Testis (tissue), 5 donors: ENCODE measurements at places on chromosomes 4 and X.

DNA sequence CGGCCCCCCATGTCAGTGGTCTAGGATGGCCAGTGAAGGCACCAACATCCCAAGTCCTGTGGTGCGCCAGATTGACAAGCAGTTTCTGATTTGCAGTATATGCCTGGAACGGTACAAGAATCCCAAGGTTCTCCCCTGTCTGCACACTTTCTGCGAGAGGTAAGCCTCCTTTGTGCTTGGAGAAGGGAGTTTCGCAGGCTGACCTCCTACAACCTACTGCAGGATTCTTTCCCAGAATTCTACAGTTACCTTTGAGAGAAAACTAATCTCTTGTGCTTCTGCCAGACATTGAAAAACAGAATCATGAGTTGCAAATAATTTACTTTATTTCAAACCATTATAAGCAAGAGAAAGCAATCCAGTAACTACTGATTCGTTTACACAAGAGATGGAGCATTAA is 66.1 kb downstream of the TRIM2 start:
- no peak for DNase-seq

DNA sequence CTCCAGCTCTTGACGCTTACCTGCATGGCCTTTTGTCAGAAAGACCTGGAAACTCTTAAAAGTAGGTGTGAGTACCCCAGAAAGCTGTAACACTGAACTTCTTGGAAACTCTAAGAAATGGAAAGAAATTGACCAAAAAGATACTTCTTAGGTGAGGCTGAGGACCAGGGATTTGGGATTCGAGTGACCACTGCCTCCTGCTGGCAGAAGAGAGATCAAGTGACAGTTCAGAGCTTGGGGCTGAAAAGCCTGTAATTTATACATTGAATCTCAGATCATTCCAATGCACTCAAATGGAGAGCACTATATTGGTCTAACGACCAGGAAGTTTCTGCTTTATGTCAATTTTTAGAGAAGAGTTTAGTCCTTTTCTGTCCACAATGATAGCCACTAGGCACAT is 204.6 kb downstream of the PDGFRA start:
- no peak for DNase-seq

DNA sequence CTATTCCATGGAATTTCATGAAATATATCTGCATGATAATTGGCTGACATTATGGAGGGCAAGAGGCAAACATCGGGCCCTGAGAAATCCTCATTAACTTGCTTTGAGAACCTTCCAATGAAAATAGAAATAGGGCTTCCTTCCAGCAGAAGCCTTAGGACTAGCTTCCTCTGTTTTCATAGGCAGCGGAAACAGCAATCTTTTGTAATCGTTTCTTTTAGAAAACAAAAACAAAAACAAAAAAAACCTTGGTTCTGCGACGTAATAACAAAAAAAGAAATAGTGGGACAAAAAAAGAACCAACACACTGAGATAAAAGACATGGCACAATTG is 62.9 kb downstream of the GEMIN8 start:
- DNase-seq = no peak

DNA sequence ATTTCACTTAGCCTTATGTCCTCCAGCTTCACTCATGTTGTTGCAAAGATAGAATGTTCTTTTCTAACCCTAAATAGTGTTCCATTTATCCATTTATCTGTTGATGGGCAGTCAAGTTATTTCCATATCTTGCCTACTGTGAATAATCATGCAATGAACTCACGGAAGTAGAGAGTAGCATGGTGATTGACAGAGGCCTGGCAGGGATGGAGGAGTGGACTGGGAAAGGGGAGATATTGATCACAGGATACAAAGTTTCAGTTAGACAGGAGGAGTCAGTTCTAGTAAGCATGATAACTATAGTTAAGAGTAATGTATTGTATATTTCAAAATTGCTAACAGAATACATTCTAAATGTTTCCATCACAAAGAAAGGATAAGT is 10.3 kb upstream of the CLNK start:
- peak; percentile 25 for DNase-seq

DNA sequence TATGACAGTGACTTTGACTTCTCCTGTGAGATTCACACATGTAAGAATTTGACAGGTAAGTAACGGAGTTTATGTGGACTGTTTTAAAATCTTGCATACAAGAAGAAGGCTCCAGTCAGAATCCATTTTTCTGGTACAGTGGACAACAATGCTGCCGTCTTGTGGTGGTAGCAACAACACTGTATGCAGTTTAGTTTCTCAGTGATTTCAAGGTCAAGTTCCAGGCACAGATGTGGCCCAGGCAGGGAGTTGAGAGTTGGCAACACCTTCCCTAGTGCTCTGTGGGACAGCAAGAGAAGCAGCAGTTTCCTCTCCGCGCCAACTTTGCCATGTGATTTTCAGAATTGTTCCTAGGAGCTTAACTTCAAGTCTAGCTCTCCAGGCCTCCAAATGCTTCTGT is 56.0 kb upstream of the STPG2 start:
- DNase-seq = peak; percentile 22

DNA sequence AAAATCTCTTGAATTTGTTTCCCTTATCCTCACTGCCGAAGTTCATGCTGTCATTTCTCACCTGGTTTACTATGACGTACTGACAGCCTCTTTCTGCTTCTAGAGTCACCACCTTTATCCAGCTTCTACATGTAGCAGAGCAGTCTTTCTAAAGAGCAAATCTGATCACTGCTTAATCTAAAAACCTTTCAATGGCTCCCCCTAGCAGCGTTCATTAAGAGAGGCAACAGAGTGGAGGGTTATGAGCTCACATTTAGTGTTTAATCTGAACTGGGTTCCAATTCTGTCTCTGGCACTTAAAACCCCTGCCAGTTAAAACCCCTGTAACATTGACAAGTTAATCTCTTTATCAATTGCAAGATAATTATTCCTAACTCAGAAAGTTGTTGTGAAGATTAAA is 4.4 kb downstream of the RBPJ start:
- DNase-seq = no peak

DNA sequence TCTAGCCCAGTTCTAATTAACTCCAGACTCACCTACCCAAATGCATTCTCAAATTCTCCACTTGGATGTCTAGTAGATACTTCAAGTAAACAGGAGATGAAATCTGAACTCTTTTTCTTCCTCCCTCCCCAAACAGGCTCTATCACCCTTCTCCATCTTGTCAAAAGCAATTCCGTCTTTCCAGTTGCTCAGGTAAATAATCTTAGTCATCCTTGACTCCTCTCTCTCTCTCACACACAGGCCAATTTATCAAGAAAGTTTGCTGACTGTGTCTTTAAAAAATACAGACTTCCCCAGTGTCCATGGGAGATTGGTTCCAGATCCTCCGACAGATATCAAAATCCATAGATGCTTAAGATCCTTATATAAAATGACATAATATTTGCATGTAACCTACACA is 12.9 kb downstream of the TXK start:
- no peak for DNase-seq

- DNase-seq = no peak
These were observed 63.1 kb downstream of the SLC10A7 start for GRCh38 chr4:146458594-146458993.

DNA sequence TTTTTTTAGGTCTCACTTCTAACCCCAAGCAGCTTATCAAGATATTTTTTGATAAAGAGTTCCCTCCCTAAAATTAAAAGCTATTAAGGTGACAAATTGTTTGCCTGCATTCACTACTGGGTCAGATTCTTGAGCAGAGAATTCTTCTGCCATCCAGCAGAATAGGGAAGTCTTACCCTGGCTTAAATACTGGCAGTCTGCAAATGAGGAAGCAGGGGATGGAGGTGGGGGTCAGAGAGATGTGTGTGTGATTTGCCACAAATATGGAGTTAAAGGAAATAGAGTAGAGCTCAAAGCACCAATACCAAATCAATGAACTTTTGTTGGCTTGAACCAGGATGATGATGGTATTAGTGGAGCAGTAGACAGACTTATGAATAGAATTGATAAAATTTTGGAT is 122.2 kb downstream of the ANXA5 start:
- DNase-seq = no peak

- no peak for DNase-seq
These were observed 5.6 kb downstream of the SASH3 start for GRCh38 chrX:129785160-129785947.
